ENCODE measurements at places on chromosomes 7 and 10. TPM values are rescaled to one million over a fixed set of nuclear protein-coding genes. Genes with fewer than 3 reads are reported as not detected.

Gene CTAGE15
- not detected for total RNA-seq

Gene NOC3L
- total RNA-seq = 37.1 TPM

Gene PRPS1L1
- not detected for total RNA-seq

Gene NEURL1
- 0.10 TPM for total RNA-seq

GRCh38 chr10:69092959-69093850, 5.3 kb downstream of the SRGN start:
- DNase-seq = peak; percentile 84

- no peak for DNase-seq
Measured at GRCh38 chr10:93911866-93912265, 18.1 kb downstream of the SLC35G1 start.

GRCh38 chr10:45422207-45422865, 48.3 kb downstream of the ALOX5 start:
- DNase-seq = no peak

- no peak for DNase-seq
Measured at GRCh38 chr10:104193787-104194186, 38.4 kb downstream of the CFAP43 start.

DNA sequence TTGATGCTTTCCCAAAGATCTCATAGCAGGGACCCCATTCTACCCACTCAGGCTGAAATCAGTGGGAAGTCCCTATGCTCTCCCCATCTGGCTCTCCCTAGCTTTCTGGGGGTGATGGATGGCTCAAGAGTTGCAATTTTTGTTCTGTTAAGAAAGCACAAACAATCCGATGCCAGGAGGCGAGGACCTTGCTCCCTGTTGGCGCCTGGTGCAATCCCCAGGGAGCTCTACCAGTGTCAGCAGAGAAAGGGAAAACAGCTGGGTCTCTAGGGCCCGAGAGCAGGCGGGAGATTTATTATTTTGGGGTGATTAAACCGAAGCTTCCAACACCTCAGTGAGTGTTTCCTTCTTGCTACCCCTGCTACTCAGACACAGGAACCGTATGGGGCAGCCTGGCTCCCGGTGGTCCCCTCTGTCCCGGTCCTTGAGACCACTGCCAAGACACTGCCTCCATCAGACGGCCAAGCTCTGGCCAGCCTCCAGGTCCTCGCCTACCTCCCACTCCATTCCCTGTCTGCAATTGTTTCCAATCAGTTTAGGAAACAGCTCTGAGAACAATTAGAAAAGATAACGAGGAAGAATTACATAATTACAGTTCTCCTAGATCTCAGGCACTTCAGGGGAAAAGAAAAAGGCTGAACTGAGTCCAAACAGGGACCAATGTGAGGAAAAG, 147.9 kb downstream of the PLXNA4 start:
- no peak for DNase-seq

GRCh38 chr7:98816967-98817710, 52.7 kb downstream of the TMEM130 start:
- no peak for DNase-seq

DNA sequence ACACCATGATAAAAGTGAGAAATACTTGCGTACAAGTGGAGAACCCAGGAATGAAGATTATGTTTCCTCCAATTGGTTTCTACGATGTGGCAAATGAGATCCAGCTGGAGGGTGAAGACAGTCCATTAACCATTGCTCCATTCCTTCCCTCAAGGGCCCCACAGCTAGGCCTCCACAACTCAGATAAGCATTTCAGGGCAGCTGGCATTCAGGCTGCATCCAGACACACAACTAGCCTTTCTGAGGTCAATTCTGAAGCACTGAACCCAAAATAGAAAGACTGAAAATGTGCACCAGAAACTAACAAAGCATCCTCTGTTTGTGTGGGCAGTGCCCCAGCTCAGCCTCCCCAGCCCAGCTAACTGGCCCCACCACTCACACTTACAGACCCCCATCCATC, 94.8 kb downstream of the GSAP start:
- DNase-seq = no peak
